ENCODE measurements at places on chromosomes 13 and 19. TPM values are rescaled to one million over a fixed set of nuclear protein-coding genes. Genes with fewer than 3 reads are reported as not detected.

- DNase-seq, result no peak
Observed at GRCh38 chr19:7910321-7911161, 4.1 kb upstream of the TGFBR3L start.

DNA sequence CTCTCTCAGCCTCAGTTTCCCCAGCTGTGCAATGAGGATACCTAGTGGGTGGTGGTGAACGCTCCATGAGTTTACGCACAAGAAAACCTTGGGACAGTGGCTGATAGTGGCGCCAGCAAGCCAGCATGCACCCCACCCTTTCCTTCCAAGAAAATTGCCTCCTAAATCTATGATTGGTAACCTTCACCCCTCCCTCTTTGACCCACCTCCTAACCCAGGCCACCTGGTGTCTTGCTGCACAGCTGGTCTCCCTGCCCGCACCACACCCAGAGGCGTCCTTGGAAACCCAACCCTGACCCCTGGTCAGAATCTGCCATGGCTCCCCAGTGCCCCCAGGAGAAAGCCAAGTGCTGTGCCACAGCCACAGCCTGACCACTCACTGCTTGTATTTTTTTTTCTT lies 22.8 kb upstream of the BCL3 start:
- no peak for DNase-seq

- DNase-seq, result no peak
Observed at GRCh38 chr19:30886222-30886621, 463.0 kb downstream of the TSHZ3 start.

- DNase-seq, result no peak
Observed at GRCh38 chr19:8576273-8576993, 809 bp downstream of the MYO1F start.

DNA sequence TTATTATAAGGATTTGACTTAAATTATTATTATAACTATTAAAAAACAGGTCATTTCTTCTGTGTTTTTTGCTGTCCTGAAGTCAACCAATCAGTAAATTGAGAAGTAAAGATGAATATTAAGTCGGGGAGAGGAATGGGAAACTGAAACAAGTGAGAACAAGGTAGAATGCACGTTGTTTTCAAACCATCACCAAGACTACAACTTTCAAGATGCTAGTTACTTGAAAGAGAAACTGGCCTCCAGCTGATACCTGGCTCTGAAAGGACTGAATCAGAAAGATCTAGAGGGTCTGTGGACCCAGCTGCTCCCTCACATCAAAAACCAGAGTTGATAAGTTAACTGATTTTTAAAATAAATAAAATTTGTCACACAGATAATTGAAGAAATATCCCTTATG lies 1301.5 kb upstream of the ATXN8OS start:
- DNase-seq, result no peak

DNA sequence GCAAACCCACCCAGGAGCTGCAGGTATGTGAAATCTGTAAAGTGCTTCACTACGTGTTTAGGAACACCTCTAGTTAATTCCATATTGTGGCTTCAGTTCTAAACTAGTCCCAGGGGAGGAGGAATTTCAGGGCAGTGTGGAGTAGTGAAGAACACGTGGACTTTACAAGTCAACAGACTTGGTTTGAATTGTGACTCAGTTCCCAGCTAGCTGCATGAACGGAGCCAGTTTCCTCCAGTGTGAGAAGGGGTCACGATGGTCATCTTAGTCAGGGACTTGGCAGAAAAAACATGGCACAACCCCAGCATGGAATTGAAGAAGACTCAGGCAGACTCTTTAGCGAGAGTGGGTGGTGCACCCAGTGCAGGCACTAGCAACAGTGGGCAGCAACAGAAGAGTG lies 175.7 kb upstream of the UBL3 start:
- DNase-seq, result no peak

DNA sequence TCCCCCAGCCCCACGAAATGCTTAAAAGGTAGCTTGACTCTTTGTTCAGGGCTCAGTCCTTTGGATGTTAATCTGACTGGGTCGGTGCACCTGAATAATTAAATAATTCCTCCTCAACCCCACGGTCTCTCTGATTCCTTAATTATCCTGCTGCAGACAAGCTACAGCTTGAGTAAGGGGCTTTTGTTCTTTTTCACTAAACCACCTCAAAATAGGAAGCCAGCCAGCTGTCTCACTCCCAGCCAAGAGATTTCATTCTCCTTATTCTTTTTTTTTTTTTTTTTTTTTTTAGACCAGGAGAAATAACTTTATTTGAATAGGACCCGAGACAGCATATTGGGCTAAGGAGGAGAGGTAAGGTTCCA lies 7.9 kb upstream of the FCGBP start:
- no peak for DNase-seq

- no peak for DNase-seq
Observed at GRCh38 chr13:80214521-80214991, 126.4 kb downstream of the SPRY2 start.

- DNase-seq, result no peak
Observed at GRCh38 chr13:113637262-113638160, 20.5 kb downstream of the ATP4B start.

DNA sequence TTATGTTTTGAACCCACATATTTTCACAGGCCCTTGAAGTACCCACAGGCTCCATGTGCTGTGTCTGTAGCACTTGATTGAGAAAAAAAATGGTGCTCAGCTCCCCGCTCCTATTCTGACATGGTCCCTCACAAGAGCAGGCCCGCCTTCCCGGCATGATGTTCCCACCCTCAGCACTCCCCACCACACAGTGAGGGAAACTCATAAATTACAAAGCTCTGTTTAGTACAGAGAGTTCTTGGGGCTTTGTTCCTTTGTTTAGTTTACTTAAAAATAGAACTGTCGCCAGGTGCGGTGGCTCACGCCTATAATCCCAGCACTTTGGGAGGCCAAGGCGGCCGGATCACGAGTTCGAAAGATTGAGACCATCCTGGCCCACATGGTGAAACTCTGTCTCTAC lies 25.9 kb upstream of the ABCC4 start:
- no peak for DNase-seq

- no peak for DNase-seq
Observed at GRCh38 chr13:99415851-99416331, 85.4 kb upstream of the TM9SF2 start.

DNA sequence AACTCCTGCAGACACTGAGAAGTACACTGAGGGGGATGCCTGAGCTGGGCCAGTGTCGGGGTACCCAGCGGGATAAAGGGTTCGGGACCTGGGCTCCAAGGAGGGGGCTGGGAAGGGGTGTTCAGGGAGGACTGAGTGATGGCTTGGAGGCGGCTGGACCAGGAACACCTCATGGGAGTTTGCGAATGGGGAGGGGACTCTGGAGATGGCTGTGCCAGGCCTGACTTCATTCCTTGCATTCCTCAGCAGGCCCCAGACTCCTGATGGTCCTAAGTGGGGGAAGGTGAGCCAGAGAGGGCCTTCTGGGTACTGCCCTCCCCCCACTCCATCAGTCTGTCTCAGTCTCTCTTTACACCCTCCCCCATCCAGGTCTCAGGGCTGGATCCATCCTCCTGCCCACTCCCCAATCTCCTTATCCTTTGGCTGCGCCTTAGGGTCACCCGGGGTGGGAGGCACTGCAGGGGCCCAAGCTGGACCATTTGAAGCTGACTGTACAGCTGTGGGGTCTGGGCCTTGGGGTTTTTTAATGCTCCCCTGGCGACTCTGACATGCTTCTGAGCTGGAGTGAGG lies 13.8 kb downstream of the PAK4 start:
- no peak for DNase-seq

DNA sequence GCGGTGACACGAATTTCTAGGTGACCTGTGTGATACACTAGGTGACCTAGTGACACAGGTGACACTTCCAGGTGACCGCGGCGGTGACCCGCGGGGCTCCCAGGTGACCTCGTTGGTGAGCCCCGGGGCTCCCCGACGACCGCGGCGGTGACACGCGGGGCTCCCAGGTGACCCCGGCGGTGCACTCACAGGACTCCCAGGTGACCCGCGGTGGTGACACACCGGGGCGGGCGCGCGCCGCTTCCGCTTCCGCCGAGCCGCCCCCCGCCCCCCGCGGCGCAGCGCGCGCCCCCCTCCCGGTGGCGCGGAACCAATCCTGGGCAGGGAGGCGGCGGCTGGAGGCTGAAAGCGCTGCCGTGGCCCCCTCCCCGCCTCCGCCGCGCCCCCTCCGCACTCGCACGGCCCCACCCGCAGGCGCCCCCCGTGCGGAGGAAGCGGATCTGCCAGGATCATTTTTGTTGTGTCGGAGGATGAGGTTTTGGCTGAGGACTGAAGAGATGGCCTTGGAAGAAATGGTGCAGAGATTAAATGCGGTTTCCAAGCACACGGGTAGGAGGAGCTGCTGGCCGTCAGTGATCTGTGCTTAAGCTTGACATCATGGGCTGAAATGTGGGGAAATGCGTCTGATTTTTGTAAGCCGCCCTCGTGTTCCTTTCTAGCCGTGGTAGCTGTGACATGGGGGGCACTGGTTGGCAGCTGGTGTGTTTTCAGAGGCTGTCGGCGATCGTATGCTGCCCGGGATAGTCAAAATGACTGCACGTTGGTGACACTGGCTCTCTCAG lies at the start of gene MCF2L:
Gene MCF2L (plus strand): TSS at position 305 of the 782 bp plus-strand sequence. CDS start 166 bp downstream, at position 471.
- no peak for DNase-seq

GRCh38 chr19:19510432-19510831 lies 4.9 kb downstream of the TSSK6 start:
- no peak for DNase-seq

DNA sequence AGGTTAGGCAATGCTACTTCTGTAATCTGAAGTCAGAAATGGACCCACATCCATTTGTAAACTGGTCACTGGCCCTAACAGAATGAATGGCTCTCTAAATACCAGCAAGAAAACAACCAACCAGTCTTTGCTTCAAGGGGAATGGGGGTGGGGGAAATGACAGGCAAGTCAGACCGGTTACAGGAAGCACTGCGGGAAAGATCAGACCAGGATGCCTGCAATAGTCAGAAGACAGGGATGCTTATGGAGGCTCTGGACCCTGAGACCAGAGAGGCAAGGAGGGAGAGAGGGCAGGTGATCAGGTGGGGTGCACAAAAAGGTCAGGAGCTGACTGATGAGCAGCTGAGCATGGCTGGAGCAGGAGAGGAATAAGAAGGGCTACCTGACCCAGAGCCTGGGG lies 13.1 kb downstream of the MED26 start:
- no peak for DNase-seq

DNA sequence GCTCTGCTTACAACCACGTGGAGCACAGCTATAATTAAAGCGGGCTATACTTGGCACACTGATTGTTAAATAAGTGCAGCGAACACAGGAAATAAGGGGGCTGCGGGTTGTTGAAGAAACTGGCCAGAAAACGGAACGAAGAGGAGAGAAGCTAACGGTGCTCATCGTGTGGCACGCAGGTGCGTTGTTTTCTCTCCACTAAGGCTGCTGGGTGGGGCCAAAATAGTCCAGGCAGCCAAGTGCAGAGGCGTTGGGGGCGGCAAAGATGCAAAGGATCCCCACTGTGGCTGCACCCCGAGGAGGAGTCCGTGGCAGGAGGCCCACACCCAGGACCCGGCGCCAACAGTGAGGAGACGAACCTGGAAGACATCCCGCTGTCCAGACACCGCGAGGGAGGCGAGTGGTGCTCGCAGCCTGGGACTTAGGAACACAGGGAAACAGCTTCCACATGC lies 8.1 kb upstream of the ARL11 start:
- no peak for DNase-seq

Gene FUT3
- polyA plus RNA-seq, result 1.5 TPM

Gene NLRP9
- polyA plus RNA-seq, result not detected

Gene MBD3L2
- polyA plus RNA-seq, result not detected

Gene SELENOW
- 523 TPM for polyA plus RNA-seq

Gene RRAS
- polyA plus RNA-seq, result 266 TPM

Gene MAB21L1
- not detected for polyA plus RNA-seq

Gene PRODH2
- not detected for polyA plus RNA-seq

Gene NECTIN2
- polyA plus RNA-seq, result 48.9 TPM
